A549 treated with CORT108297 at 1 μM for 4 hours (cell line): ENCODE measurements at places on chromosomes 5 and 9. TPM values are rescaled to one million over a fixed set of nuclear protein-coding genes. Genes with fewer than 3 reads are reported as not detected.

Gene FOXD4L5
- total RNA-seq: 0.03 to 0.07 TPM (median 0.04 TPM) in 3 of 5 replicates, not detected in the others

Gene PTPRD
- total RNA-seq: 0.06 to 0.34 TPM (median 0.16 TPM) in 5 replicates

Gene SUSD1
- 11.5 to 14.8 TPM (median 12.9 TPM) in 5 replicates for total RNA-seq

Gene MAMDC2
- 0.15 to 0.38 TPM (median 0.29 TPM) in 5 replicates for total RNA-seq

Gene LIFR
- total RNA-seq: 4.4 to 6.5 TPM (median 6.2 TPM) in 5 replicates

Gene N4BP3
- 0.87 to 1.5 TPM (median 1.3 TPM) in 5 replicates for total RNA-seq

Gene WDR38
- total RNA-seq: 0.09 to 0.11 TPM (median 0.09 TPM) in 3 of 5 replicates, not detected in the others

Gene ACO1
- 28.9 to 31.5 TPM (median 29.4 TPM) in 5 replicates for total RNA-seq

Gene WNK2
- total RNA-seq: 4.9 to 7.8 TPM (median 6.5 TPM) in 5 replicates

Gene UBAP1
- total RNA-seq: 38.7 to 47.6 TPM (median 42.6 TPM) in 5 replicates

Gene ADAMTS2
- 0.05 to 0.22 TPM (median 0.08 TPM) in 5 replicates for total RNA-seq

Gene CTSL
- total RNA-seq: 771 to 906 TPM (median 806 TPM) in 5 replicates

Gene CCDC171
- 0.30 to 0.51 TPM (median 0.35 TPM) in 5 replicates for total RNA-seq

Gene TRPM3
- total RNA-seq: not detected in 5 replicates

Gene CLIC3
- 2.7 to 4.5 TPM (median 3.8 TPM) in 5 replicates for total RNA-seq

Gene ANKRD34B
- 0.04 to 0.18 TPM (median 0.07 TPM) in 5 replicates for total RNA-seq

Gene C6
- not detected in 5 replicates for total RNA-seq

Gene C5orf52
- total RNA-seq: not detected in 5 replicates

Gene NMUR2
- 0.03 to 0.09 TPM (median 0.06 TPM) in 5 replicates for total RNA-seq

Gene EDIL3
- total RNA-seq: 0.15 to 0.48 TPM (median 0.21 TPM) in 5 replicates

Gene POU5F2
- 0.01 TPM in 1 of 5 replicates, not detected in the others for total RNA-seq

Gene PCSK1
- 0.32 to 0.45 TPM (median 0.35 TPM) in 5 replicates for total RNA-seq

Gene IL9
- not detected in 5 replicates for total RNA-seq

Gene TRIM36
- 1.5 to 2.2 TPM (median 2.0 TPM) in 5 replicates for total RNA-seq

Gene GPR150
- 0.07 to 0.21 TPM (median 0.08 TPM) in 5 replicates for total RNA-seq

Gene DMRT2
- total RNA-seq: 0.05 to 0.10 TPM (median 0.09 TPM) in 4 of 5 replicates, not detected in the other

Gene CFAP157
- 0.04 to 0.07 TPM (median 0.06 TPM) in 3 of 5 replicates, not detected in the others for total RNA-seq

Gene TSLP
- total RNA-seq: not detected in 5 replicates

Gene IGFBPL1
- 2.2 to 2.8 TPM (median 2.5 TPM) in 5 replicates for total RNA-seq

Gene SOHLH1
- not detected in 5 replicates for total RNA-seq

Gene PTGES2
- total RNA-seq: 76.5 to 104 TPM (median 94.8 TPM) in 5 replicates

Gene S1PR3
- total RNA-seq: 39.8 to 49.2 TPM (median 43.0 TPM) in 5 replicates

Gene SLC4A9
- total RNA-seq: 0.05 TPM in 1 of 5 replicates, not detected in the others

Gene SMU1
- total RNA-seq: 17.3 to 24.6 TPM (median 18.3 TPM) in 5 replicates

Gene CORO2A
- total RNA-seq: 0.54 to 0.82 TPM (median 0.75 TPM) in 5 replicates
